CD4-positive, CD25-positive, alpha-beta regulatory T cell (primary cell): ENCODE measurements at places on chromosomes 12 and 14.

DNA sequence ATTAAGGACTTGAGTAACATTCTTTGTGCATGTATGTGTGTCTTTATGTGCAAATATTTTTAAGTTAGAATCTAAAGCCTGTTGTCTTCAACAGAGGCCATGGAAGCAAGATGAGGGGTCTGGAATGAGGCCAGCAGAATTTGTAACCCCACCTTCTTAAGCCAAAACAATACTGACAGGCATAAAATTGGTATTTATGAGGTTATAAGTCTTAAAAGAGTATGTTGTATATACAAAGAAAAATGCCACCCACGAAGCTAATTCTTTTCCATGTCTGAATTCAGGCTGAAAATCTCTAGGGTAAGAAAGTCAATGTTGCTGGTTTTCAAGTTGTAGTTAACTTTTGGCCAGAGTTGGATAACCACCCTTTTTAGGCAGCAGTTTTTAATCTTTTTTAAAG lies 86.2 kb upstream of the TMTC1 start:
- no peak for DNase-seq

DNA sequence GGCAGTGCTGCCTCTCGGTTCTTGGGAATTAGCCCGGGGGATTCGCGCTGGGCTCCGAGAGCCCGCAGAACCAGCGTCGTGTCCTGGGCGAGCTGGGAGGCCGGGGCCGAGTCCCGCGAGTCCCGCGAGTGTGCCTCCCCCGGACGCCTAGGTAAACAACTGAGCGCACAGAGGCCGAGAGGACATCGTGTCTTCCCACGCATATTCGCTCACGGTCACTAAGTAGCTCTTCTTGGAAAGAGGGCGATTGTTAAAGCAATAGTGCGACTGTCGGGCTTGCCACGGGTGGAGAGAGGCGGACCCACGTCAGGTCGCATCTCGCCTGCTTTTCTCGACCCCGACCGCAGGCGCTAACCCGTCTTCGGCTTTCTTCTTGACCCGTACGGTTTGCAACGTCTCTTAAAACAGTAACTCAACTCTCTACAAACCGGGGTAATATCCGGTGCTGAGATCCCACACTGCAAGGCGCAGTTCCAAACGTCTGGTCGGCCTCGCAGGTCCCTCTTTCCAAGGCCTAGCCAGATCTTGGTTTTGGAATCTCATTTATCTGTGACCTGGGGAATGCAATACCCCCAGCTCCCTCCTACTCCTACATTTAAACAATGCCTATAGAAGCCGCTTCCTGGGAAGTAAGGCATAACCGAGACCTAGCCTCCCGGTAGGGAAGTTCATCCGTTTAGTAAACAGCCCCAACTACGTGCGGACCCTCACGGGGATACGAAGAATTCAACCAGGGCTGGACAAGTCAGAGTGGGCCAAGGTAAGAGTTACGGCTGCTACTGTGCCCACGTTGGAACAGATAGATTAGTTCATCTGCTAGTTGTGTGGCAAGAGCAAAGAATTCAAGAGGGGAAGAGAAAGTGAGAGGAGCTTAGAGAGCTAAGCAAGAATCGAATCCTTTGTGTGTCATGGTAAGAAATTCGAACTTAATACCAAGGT lies 736 bp upstream of the PHLDA1 start:
- DNase-seq = peak; percentile 57

- DNase-seq = no peak
Measured at GRCh38 chr14:83940253-83940652, 1589.7 kb upstream of the FLRT2 start.

- no peak for DNase-seq
Measured at GRCh38 chr12:20262119-20262518, 106.2 kb upstream of the PDE3A start.

GRCh38 chr14:79278798-79279644 lies 932.3 kb downstream of the DIO2 start:
- DNase-seq = no peak

DNA sequence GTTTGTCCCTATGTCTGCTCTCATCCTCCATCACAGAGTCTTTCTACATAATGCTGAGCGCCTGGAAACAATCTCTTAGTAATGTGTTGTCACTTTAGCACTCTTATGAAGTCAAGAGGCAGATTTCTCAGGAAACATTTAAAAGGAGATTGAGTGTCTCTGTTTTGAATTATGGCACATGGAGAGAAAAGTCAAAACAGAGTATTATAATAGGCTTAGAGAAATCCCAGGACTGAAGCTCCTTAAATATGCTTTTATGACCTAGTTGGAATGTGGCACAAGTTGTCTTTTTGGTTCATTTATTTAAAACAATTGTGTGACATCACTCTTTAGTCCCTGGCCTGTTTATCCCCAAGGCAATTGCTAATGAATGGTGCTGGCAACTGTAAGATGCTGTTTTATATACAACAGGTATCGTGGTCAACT lies 117.8 kb upstream of the HIF1A start:
- DNase-seq = no peak

DNA sequence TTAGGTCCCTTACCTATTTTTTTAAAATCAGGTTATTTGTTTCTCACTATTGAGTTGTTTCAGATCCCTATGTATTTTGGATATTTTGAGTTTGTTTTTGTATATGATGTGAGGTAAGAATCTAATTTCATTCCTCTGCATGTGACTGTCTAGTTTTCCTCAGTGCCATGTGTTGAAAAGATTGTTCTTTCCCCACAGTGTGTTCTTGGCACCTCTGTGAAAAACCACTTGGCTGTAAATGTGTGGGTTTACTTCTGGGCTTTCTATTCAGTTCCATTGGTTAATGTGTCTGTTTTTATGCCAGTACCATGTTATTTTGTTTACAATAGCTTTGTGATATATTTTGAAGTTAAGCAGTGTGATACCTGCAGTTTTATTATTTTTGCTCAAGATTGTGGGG lies 1516.4 kb downstream of the AACS start:
- no peak for DNase-seq

GRCh38 chr12:104484079-104484478 lies 27.3 kb downstream of the CHST11 start:
- DNase-seq = no peak

DNA sequence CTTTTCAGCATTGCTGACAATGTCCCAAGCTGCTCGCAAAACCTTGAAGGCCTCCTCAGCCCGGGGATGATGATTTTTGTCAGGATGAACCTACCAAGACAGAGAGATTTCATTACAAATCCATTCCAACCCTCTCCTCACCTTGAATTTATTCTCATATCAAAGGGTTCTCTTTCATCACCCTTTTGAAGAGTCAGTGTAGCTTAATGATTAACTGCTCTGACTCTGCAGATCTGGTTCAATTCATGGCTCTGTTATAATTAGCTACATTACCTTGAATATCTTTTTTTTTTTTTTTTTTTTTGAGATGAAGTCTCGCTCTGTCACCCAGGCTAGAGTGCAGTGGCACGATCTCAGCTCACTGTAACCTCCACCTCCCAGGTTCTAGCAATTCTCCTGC lies 5.6 kb downstream of the ORMDL2 start:
- DNase-seq = no peak

- no peak for DNase-seq
Measured at GRCh38 chr14:65748796-65749195, 336.3 kb downstream of the FUT8 start.

DNA sequence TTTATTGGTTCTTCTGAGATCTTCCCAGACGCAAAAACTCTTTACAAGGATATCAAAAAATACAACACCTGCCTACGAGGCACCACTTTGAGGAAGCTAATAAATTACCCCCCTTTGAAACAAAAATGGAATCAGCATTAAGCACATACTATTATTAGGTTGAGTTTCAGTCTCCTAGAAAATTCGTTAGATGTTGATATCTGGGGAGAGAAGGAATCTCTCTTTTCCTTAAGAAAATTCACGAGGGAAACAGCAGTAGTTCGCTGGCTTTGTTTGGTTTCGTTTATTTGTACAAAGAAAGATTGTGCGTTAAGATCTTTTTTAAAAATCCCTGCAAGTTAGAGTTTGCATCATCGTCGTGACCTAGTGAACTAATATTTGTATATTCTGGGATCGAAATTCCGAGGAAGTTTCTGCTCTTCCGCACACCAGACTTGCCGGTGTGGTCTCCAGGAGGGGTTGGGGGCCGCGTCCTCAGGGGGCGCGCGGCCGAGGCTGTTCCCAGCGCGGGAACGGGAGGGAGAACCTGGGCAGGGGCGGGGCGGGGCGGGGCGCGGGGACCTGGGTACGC lies 12.1 kb downstream of the NKX2-1 start:
- no peak for DNase-seq

GRCh38 chr14:92934196-92935085 lies 11.5 kb downstream of the CHGA start:
- no peak for DNase-seq

DNA sequence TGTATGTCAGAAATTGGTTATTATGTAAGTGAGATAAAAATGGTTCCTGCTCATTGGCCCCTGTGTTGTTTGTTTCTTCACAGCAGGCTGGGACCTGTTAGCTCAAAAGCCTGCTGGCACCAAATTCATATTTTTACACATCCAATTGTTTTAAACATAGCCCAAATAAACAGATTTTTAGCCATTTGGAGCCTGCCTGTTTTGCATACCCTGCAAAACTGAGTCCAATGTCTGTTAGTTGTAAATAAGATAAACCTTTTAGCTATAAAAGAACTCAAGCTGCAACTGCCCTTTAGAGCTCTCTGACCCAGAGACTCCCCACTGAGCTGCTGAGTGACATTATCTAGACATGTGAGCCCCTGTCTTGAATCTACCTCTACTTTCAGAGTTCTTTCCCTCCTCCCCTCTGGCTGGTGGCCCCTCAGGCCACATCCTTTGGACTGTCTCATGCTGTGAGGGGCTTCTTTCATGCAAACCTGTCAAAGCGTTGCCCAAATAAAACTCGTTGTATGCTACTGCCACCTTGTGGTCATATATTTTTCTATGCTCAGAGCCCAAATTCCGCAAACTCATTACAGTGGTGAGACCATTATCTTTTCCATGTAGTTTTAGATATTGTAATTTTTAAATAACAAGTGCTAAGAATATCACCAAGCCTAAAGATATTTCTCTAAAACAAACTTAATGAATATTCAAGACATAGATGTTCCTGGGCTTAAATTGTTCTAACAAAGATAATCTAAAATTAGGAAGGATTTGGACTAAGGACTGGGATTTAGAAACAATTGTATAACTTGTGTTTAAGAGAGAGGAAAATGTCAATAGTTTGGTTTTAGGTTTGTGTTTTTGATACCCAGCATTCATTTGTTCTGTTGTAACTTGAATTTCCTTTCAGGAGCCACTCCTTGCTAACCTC lies 337.9 kb downstream of the AACS start:
- DNase-seq = peak; percentile 29

- no peak for DNase-seq
Measured at GRCh38 chr12:132765361-132765760, 3.7 kb upstream of the ANKLE2 start.

DNA sequence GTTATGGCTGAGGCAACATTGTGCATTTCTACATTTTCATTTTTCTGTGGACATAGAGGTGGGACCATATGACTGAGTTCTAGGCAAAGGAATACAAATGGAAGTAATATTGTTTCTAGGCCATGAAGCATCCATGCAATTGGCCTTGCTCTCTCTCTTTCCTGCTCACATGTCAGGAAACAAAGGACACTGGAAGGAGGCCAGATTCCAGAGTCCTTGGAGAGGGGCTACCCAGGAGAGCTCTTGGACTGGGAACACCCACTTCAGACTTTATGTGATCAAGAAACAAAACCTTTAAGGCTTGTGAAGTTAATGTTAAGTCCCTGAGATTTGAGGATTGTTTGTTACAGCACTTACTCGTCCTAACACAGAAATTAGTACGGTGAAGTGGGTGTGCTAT lies 32.8 kb downstream of the PDZRN4 start:
- no peak for DNase-seq

GRCh38 chr12:14810953-14811483 lies 3.0 kb downstream of the SMCO3 start:
- DNase-seq = no peak

DNA sequence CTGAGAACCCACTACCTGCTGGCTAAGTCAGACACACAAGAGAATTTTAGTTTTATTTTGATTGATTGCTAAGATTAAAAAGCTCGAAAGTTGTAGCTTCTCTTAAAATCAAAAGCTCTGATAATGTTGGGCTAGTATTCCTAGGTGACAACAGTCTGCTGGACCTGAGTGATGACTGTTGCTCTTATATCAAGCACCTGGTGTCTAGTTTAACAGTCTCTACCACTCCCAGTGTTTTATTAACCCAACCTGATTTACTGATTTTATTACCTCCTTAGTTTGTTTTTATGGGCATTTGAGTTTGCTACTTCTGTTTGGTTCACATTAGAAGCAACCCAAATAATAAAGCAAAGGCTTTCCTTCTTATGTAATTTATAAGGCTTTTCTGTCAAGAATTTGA lies 41.8 kb downstream of the ATP6V1D start:
- no peak for DNase-seq

- DNase-seq = no peak
Measured at GRCh38 chr12:27009881-27010301, 4.3 kb downstream of the TM7SF3 start.

GRCh38 chr12:53817021-53817389 lies 65.2 kb upstream of the CISTR start:
- no peak for DNase-seq

- DNase-seq = no peak
Measured at GRCh38 chr14:61329478-61330051, 8.2 kb downstream of the PRKCH start.

DNA sequence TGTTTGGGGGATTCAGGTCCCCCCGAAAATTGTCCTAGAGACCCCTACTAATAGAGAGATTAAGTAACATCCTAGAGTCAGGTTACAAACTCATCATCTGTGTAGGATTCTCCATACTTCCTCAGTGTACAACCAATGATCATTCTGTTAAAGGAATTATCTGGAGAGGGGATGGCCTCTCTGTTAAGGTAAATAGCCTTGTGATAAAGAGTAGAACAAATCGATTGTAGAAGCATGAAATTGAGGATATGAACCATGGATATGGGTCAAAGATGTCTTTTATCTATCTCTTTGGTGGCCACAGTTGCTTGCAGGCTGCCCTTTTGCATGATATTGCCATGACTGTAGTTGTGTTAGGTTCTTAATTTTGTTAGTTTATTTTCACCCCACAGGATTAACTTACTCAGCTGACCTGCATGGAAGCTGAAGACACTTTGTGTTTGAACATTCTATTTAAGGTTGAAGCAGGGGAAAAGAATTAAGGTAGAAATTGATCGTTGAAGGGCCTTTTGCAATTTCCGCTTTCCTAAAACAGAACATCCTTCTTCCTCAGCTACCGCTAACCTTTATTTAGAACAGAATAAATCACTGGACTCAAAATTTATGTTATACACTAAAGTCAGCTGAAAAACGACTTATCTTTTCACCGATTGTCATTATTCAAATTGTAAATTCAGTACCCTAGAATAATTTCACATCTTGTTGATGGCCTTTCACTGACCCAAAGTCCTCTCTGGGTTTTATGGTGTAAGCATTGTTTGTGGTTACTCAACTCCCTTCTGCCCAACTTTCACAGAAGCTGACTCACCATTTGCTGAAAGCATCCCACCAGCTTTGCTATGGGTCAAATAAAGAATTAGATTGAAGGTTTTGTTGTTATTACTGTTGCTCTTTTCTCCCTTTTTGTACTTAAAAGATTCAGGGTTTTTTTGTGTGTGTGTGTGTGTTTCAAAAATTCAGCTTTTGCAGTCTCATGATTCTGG lies 52.3 kb downstream of the IRAK3 start:
- no peak for DNase-seq
